G401 (cell line): ENCODE measurements at places on chromosomes 2 and 18. TPM values are rescaled to one million over a fixed set of nuclear protein-coding genes. Genes with fewer than 3 reads are reported as not detected.

GRCh38 chr2:136248242-136248641 lies 130.3 kb upstream of the CXCR4 start:
- no peak for DNase-seq

DNA sequence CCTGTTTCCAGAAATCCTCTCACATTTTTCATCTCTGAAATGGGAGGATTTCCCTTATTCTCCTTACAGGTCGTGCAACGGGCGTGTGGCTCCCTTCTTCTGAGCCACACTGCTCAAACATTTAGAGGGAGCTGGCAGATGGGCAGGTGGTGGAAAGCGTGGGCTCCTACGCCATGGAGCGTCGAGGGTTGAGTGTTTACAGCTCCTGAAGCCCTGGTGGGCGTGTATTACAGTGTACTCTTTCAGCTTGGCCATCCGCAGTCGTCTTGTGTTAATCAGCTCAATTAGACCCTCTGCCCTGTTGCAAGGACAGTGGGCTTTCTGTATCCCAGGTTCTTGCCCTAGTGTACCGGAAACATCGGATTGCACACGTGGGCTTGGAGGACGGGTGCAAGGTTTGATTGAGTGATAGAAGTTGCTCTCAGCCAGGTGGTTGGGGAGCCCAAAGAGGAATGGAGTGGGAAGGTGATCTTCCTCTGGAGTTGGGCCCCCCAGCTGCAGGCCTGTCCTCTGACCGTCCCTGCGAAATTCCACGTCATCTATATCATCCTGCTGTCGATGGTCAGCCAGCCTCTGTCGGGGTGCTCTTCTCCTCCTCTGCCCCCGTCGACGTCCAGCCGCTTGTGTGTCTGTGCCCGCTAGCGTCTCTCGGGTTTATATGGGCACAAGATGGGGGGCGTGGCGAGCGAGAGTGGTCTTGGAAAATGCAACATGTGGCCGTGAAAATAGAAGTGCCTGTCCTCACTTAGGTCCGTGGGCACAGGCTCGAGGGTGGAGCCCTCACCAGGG lies 120.3 kb upstream of the DSEL start:
- DNase-seq = no peak

DNA sequence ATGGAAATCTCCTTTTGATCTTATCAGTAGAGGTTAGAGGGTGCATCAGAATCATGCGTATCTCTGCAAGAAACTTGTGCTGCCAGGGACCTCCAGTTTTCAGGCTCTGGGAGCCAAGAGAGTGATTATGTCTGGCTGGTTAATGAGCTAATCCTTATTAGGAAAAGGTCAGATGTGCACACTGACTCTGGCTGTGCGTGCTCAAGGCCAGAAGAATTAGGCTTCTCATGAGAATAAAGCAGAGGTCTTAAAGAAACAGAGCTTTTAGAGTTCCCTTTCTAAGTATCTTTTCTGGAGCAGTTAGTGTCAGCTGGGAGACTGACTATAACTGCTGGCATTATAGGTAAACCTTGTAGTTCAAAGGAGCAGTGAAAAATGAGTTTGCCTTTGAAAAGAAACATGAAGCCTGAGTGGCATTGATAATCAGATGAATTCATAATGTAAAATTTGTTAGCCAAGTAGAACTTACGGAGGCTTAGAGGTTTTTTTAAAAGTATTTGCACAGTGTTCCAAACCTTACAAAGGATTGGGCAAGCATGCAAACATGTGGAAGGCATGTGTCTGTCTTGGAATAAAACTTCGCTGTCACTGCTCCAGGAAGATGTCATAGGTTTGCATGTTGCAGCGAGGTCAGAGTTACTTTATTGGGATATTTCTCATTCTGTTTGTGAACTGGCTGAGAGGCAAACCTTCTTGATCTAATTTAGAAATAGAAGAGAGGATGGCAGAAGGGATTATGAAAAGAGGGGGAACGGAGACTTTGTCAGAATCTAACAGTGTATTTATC lies 151.7 kb downstream of the ARHGAP28 start:
- no peak for DNase-seq

DNA sequence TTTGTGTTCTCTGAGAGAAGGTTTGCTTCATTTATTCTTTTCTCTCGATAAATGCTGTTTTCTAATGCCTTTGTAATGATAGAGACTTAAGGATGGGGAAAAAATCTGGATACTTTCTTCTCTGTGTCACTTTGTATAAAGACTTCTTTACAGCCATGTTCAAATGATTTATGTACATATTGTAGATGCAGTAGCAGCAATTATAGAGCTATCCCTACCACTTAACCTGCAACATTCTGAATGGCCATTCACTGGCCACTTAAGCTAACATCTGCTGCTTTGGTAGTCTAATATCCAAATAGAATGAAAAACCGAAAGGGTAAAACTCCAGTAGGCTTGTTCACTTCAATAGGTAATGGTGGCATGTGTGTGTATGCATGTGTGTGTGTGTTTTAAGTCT lies 97.8 kb downstream of the CSRNP3 start:
- no peak for DNase-seq

The AKAIN1 gene
- not detected in 2 replicates for total RNA-seq

GRCh38 chr2:112754564-112754963 lies 9.8 kb downstream of the CKAP2L start:
- DNase-seq = no peak

The B3GNT7 gene
- 0.14 and 0.18 TPM in 2 replicates for total RNA-seq

The CHRNA1 gene
- total RNA-seq = not detected in 2 replicates

DNA sequence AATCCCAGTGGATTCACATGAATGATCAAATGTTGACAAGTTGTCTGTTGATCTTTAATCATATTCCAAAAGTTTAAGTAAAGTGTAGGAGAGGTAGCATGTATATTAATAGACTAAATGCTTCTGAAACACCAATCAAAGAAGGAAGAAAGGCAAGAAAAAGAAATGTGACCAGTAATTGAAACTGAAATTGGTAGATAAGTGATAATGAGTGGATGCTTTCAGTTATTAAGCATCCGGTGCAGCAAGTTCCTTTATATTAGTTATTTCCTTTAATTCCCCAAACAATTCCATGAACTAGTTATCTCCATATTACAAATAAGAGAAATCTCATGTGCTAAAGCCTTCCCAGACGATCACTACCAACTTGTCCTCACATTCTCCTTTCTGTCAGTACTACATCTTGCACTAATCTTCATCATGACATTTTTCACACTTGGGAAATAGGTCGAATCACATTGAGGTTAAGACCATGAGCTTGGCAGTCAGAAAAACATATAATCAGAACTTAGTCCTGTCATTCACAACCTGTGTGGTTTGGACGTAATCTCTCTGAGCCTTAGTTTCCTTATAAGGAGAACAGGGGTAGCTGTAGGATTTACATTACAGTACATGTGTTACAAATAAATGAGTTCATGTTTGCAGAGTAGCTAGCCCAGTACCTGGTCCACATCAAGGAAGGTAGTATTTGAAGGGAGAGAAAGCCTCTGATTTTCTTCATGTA lies 182.1 kb downstream of the NOL4 start:
- DNase-seq = no peak

- no peak for DNase-seq
These were observed 27.9 kb downstream of the PSMD1 start for GRCh38 chr2:231084565-231084964.

DNA sequence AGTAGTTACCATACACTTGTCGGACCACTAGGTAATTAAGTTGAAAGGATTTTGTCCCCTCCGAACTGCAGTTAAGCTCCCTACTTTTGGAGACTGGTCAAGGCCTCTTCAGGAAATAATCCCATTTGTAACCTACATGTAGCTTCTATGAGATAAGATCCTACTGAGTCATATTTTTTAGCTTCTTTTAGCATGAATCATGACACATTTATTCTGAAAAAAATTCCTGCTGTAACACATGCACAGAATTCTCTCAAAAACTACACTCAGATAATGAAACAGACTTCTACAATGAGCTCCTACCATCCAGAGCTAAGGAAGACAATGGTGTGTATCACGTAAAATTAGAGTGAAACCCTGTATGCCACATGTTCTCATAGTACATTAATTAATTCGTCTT lies 100.7 kb upstream of the CCDC195 start:
- DNase-seq = no peak

DNA sequence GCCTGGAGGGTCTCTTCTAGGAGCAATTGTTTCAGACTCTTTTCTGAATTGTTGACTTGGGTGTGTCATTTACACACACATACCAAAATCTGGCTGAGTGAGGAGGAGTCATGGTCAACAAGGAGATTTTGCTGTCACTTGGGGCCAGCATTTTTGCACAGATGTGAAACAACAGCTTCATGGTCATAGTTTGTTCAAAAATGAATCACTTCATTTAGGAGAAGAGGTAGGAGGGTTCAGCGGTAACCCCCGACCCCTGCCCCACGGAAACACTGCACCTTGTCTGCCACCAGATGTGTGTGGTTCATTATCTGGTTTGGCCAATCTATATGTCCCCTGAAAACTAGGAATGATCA lies 42.2 kb downstream of the LBH start:
- no peak for DNase-seq

The ABCA12 gene
- not detected in 2 replicates for total RNA-seq

DNA sequence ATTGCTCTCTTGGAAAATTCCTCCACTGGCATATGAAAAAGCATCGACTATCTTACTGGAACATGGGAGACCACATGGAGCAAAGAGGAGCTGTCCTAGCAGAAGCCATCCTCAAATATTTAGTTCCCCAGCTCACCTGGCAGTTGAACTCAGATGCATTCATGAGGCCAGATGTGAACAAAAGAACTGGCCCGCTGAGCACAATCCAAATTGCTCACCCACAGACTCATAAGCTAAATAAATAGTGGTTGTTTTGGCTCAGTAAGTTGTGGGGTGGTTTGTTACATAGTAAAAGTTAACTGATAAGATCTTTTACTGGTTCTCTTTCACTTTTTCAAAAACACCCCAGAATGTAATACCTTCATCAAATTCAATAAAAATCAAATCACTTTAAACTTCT lies 108.6 kb upstream of the CWC22 start:
- DNase-seq = no peak

The CHRNG gene
- total RNA-seq = not detected in 2 replicates

GRCh38 chr2:103991591-103991990 lies 862.3 kb upstream of the POU3F3 start:
- DNase-seq = no peak

The STARD6 gene
- not detected in 2 replicates for total RNA-seq

The VIL1 gene
- total RNA-seq = not detected in 2 replicates

- no peak for DNase-seq
These were observed 76.6 kb upstream of the GRB14 start for GRCh38 chr2:164697688-164698461.

DNA sequence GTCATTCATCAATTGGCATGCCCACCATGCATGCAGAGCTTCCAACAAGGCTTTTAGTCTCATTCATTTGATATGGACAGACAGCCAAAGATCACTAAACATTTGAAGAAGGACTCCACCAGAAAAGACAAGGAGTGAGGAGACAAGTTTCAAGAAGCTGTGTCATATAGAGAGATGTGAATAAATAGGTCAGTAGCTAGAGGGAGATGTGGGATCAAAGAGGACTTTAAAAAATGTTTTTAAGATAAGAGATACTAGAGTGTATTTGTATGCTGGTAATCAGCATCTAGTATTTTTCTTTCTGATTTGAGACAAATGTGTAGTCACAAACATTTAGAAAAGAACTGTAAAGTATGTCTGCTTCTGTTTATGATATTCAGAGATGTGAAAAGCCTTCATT lies 48.5 kb downstream of the ANTXR1 start:
- DNase-seq = no peak

- DNase-seq = no peak
These were observed 17.9 kb upstream of the SDC1 start for GRCh38 chr2:20242727-20243377.

GRCh38 chr2:202610380-202610779 lies 24.4 kb upstream of the FAM117B start:
- no peak for DNase-seq

DNA sequence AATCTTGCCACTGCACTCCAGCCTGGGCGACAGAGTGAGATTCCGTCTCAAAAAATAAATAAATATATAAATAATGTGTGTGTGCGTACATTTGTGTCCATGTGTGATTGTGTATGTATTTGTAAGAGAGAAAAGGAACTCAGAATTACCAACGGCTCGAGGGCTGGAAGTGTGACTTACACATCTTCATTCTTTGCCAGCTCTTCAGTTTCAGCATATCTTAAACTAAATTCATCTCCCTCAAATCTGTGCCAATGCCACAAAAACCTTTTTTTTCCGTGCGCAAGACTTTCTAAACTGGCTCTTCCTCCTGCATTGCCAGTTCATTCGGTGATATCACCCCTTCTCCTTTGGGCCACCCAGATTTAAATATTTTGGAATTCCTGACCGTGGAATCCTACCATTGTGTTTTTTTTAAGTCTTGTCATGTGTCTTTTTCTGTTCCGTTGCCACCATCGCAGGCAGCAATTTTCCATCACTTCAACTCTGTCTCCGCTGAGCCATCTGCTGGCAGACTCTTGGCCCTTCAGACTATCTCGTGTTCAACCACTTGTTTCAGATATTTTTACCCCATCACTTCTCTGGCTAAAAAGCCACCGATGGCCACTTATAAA lies 77.0 kb upstream of the ZNF532 start:
- DNase-seq = no peak

DNA sequence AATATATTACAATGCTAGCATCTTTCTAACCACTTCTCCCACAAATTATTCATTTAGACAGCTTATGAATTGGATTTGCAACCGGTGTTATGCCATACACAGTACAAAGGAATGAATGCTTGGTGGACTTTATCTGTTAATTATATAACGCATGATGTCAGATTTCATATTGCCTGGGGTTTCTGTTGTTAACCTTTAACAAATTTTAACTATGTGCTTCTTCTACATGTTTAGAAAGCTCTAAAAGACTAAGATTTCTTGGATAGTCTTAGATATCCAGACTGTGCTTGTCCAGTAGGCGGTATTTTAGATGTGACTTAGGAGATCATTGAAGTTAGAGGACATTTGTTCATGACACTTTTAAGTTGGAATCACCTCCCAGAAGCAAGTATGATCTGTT lies 976.3 kb downstream of the TMEM182 start:
- DNase-seq = no peak

DNA sequence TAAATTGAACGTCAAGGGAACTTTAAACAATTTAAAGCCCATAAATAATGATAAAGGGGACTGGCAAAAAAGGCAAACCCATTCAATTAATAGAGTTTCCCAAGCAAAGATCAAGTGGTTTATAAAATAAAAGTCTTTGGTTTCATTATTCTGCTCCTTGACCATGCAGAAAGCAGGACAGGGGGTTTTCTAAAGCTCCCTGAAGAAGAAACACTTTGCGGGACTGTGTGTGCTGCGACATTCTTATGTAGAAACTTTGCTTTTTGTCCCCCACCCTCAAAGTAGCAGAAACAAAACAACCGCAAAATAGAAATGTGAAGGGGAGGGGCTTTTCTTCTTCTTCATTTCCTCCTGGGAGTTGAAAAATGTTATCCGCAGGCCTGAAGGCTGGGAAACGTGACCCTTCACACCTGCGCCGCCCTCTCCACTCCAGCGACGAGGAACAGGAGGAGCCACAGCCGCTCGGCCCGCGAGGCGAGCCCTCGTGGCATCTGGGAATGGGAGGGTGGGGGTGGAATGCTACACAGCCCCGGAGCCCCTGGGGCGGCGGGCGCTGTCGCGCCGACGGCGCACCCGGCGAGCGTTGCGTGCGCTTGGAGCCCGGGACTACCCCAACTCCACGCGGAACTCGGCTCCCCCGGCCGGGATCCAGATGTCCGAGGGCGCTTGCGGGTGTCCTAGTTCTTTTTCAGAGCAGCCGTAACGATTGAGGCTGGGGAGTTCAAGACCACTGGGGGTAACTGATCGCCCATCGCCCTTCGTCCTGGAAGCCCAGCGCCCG lies 4.3 kb upstream of the GBX2 start:
- DNase-seq = no peak

The C2orf72 gene
- total RNA-seq = 9.3 and 27.9 TPM in 2 replicates
